Activated naive CD8-positive, alpha-beta T cell treated with anti-CD3 and anti-CD28 coated beads, Interleukin-2, amount 50 U/mL, for 16 hours (primary cell): ENCODE measurements at places on chromosomes 11 and 22.

DNA sequence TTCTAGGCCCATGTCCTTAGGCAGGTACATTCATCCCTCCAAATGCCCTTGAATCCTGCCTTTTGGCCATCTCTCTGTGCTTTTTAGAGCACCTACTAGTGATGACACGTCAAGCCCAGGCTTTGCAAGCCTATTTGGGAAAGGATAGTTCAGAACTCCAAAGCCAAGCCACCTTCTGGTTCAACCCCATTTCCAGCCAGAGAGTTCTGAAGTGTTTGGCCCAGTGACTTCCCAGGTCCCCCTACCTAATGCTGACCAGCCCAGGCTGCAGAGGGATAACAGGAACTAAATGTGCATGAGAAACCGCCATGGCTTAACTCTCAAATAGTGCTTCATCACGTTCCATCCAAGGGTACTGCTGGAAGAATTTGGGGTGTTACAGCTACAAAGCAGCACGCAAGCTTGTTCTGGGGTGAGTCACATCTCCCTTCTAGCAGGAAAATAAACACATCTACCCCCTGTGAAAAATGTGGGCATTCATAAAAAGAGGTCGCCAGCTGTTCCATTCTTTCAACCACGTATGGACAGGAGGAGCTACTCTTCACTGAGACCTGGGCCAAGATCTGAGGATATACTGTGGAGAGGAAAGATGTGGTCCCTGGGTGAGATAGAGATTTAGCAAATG is 2.0 kb upstream of the FXYD6 start:
- DNase-seq, result no peak

- no peak for DNase-seq
These were observed 445.6 kb downstream of the NTM start for GRCh38 chr11:131816051-131816450.

DNA sequence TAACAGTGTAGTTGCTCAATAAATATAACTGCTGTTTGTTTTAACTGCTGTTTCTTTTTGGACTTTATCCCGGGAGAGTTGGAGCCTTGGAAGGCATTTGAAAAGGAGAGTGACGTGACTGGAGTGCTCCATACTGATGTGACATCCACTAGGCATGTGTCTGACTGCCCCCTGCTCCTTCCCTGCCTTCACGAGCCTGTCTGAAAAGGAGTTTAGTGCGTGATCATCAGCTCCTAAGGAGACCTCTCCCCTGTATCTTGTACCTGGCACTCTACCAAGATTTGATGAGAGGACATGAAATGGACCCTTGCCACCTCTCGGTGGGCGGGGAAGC is 22.9 kb downstream of the ZBTB16 start:
- DNase-seq, result no peak

GRCh38 chr11:35964841-35965240 is 21.0 kb downstream of the LDLRAD3 start:
- no peak for DNase-seq

GRCh38 chr11:106278391-106278790 is 200.9 kb downstream of the AASDHPPT start:
- DNase-seq, result no peak

GRCh38 chr11:123741159-123742030 is at the start of gene ZNF202:
Gene ZNF202 (minus strand): TSS chr11:123741660. CDS start chr11:123730888, 10,772 bp downstream.
- peak; percentile 84 for DNase-seq

DNA sequence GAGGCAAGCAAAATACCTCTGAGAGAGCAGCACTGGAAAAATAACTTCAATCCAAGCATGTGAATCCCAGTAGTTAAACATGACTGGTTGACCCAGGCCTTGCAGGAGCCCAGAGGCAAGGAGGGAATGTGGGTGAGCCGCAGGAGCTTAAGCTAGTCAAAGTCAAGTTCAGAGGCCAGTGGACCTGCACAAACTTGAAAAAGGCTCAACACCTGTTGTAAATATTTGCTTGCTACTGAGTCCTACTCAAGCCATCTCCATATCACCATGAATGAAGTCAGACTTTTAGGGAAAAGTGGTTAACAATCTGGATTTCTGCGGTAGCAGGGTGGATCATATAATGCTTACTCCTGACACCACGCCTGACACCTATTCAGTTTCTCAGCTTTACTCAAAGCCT is 4.8 kb upstream of the CAT start:
- DNase-seq, result no peak

- DNase-seq, result no peak
These were observed 212.6 kb downstream of the DBX1 start for GRCh38 chr11:19947537-19948114.

GRCh38 chr22:46500201-46500600 is 37.2 kb downstream of the CELSR1 start:
- DNase-seq, result no peak

DNA sequence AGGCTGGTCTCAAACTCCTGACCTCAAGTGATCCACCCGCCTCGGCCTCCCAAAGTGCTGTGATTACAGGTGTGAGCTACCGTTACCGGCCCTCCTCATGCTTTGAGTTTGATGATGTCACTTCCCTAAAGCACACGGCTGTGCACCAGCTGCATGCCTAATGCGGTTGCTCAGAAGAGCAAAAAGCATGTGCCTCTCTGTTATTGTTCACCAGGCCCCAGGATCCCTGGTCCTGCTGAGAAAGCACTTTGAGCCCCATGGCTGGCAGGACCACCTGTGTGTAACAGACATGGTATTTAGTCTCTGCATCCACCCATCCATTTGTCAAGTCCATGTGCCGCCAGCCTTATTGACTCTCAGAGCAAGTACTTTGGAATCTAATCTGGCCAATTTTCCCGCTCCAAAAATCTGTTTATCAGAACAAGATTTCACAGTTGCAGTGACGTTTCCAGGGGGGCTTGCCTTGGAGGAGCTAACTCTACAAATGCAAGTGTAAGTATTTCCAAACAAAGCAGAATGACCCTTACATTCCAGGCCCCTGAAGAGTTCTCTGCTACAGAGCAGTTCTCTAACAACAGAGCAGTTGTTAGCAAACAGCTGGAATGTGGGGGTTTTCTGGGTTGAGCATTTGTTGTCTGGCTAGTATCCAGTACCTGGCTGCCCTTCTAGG is 89.4 kb downstream of the LDLRAD3 start:
- DNase-seq, result no peak

- DNase-seq, result no peak
These were observed 65.3 kb downstream of the ARFGAP2 start for GRCh38 chr11:47111318-47111804.

DNA sequence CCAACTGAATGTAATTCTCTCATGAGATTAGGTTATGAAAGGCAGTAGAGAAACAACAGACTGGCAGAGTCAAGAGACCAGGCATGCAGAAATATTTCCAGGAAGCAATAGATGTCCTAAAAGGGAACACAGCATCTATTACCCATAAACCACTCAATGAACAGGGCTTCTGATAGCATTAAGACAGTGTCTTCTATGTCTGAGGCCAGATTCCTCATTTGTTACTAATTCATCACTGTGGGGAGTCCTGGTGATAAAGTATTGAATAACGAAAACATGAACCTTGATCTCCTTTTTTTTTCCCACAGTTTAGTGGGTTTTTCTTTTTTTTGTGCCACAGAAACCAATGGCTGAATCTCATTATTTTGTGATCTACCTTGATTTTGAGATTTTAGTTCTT is 339.0 kb downstream of the METTL15 start:
- DNase-seq, result no peak

DNA sequence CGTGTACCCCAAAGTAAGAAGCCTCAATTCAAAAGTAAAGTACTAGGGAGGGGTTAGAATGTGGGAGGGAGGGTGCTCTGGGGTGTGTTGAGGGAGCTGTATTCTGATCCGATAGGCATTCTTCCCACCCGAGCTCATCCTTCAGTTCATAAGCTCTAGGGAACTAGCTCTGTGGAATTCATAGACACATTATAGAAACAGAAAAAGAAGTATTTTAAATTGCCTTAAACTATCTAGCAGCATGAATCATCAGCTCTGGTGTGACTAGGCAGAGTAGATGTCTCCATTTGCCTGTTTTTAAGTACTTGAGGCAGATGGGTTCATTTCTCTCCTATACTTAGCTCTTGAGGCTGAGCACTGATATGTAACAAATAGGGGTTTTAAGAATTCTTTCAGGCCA is 7.3 kb upstream of the SGSM3 start:
- no peak for DNase-seq

- no peak for DNase-seq
These were observed 737.2 kb downstream of the LRRC4C start for GRCh38 chr11:40722179-40722795.

DNA sequence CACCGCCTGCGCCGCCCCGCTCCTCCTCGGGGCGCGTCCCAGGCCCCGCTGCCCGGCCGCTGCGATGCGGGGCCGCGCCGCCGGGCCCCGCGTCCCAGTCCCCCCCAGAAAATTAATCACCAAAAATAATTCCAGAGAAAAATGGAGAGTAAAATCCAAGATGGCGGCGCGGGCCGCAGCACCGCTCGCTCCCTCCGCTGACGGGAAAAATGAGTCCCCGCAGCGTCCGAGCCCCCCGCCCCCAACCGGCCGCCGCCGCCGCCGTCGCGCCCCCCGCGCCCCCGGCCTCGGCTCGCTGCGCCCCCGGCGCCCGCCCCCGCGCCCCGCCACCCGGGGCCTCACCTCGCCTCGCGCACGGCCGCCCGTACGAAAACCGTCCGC is at the start of gene KMT5B:
TSS of gene KMT5B (minus strand) at position 162 of the 381 bp plus-strand sequence. CDS start 23,220 bp downstream, outside the sequence.
- no peak for DNase-seq

DNA sequence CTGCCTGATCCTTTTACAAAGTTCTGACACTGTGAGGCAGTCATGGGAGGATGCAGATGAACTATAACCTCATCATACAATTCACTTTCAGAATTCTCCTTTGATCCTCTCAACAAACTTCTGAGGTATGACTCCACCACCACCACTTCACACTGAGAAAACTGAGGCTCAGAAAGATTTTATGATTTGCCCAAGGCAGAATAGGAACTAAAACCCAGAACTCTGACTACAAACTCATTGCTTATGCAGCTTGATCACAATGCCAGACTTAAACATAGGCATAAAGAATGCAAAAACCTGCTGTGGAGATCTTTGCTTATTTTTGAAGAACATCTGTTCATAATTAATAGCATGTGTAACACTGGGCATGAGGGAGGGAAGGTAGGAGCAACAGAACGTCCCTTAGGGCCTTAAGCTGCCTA is 20.4 kb downstream of the FAM168A start:
- no peak for DNase-seq

GRCh38 chr11:78379039-78379670 is 38.5 kb downstream of the GAB2 start:
- DNase-seq, result no peak

DNA sequence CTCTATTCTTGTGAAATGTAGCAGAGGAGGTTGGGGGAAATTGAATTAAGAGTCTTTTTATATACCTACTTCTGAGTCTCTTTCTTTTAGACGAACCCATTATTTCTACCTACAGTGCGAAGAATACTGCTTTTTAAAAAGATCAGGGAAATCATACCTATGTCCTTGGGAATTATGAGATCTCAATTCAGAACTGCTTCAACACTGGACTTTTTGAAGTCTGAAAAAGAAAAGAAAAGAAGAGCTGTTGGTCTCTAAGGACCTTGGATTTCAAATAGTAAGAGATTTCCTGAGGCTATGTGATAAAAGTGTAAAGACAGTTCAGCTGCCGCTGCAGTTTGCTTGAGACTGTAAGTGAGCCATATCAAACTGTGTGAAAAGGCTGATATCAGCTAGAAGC is 3.7 kb upstream of the OR5B21 start:
- DNase-seq, result no peak

DNA sequence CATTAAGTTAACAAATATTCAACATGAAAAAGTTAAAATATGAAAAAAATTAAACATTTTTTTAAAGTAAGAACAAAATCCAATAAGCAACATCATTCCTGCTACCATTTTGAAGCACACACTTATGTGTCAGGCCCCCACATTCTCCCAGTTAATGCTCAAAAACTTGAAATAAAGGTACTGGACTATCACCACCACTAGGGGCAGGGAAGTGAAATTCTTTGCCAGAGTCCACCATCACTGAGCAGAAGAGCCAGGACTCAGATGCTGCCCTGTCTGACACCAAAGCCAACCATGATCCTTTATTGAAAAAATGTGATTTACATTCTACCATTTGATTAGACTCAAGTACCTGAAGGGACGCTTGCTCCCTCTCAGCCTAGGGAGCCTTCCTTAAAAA is 39.1 kb downstream of the PITPNB start:
- no peak for DNase-seq

DNA sequence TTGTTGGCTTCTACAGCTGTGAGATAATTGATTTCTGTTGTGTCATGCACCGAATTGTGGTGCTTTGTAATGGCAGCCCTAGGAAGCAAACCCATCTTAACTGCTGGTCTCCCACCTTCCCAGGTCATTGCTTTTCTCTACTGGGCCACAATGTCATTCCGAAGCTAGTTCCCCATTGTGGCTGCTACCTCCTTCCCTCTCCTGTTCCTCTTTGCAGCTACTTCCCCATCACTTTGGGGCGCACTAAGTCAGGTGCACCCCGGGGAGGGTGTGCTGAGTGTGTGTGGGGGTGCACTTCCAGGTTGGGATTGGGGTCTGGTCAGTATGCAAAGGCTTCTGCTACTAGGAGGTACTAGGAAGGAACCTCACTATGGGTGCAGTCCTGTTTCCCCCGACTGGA is 109.3 kb downstream of the ST3GAL4 start:
- no peak for DNase-seq

DNA sequence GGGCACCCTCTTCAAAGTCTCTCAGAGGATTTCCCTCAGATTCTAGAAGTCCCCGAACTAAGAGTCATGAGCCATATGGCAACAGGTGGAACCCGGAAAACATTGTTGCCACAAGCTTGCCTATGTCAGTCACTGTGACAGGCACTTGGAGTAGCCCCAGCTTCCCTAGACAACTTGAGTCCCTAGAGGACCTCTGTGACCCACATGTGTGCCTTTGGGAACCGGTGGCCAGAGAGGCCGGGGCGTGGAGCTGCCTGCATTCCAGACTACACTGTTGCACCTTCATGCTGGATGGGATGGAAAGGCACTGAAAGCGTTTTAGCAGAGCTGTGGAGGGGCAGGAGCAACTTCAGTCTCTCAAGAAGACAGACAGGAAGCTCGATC is 12.1 kb downstream of the SLC37A2 start:
- DNase-seq, result no peak

DNA sequence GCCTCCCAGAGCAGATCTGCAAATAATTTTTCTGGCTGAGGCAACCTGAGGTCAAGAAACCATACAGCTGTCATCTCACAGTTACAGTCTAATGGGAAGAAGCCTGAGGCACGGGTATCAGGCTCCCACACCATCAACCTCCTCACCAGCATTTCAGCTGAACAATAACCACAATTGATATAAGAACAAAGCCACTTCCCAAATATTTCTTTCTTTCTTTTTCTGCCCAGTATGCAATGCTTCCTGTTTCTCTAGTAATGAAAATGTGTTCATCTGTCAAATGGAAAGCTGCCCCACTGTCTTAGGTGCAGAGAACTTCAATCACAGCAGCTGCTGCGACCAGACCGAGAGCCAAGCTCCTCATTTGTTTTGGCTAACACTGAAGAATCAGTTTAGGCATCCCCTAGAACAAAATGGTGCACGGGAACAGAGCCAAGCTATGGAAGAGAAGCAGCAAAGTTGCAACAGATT is 108.4 kb downstream of the BLID start:
- no peak for DNase-seq

GRCh38 chr22:33715237-33715985 is 204.9 kb downstream of the LARGE1 start:
- no peak for DNase-seq

- DNase-seq, result no peak
These were observed 116.8 kb upstream of the BMAL1 start for GRCh38 chr11:13160806-13161205.

- DNase-seq, result no peak
These were observed 15.3 kb upstream of the ACCSL start for GRCh38 chr11:44032299-44033085.
